ENCODE measurements at places on chromosomes 1 and 21.

DNA sequence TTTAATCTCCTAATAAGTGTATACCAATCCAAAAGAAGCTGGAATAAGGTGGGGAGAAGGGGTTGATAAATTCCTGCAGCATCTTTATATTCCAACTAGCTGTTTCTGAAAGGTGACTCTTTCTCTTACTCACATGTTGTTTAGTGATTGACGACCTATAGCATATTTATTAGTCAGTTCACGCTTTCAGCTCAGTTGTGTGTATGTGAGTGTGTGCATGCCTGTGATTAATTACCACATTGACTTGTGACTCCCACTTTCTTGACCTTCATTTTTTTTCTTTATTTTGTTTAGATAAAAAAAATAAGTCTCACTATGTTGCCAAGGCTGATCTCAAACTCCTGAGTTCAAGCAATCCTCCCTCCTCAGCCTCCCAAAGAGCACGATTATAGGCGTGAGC is 44.4 kb downstream of the ATP2B4 start:
- no peak for DNase-seq

- DNase-seq = no peak
Measured at GRCh38 chr1:62370594-62370993, 51.4 kb upstream of the KANK4 start.

- DNase-seq = no peak
Measured at GRCh38 chr21:46091118-46091517, 6.8 kb upstream of the COL6A2 start.

DNA sequence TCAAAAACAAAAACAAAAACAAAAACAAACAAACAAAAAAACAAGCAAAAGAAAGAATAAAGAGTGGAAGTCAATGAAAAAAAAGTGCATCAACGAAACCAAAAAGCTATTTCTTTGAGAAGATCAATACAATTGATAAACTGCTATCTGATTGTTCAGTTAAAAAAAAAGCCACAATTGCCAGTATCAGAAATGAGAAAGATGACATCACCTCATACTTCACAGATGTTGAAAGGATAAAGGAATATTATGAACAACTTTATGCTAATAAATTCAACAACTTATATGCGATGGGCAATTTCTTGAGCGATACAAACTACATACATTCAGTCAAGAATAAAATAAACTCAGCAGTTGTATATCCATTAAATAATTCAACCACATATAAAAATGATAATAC is 2.2 kb upstream of the LRRC3 start:
- DNase-seq = no peak

DNA sequence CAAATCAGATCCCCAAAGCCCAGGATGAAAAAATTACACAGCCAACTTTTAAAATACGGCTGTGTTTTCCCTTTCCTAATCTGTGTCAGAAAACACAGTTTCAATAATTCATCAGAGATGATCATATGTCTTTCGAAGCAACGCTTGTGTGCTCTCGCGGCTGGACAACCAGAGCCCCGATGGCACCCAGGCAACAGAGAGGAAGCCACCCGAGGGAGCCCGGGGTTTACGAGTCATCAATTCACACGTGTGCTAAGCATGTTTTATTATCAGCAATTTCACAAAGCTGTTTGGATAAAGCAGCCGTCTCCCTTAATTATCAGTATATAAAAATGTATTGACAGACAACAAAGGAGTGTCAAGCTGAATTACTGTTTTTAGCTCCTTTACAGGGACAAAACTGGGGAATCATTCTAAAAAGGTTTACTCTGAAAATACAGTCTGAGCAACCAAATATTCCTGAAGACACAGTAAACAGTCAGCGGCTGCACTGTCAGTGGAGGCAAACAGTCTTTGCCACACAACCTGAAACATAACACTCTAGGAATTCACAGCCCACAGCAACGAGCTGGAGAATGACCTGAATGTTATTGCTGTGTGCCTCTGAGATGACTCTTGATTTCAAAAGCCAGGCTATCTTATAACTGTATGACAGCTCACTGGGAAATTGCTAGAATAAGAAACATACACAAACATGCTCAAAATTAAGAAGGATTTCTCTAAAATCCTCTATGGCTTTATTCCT is 201.0 kb downstream of the SIPA1L2 start:
- no peak for DNase-seq

- no peak for DNase-seq
Measured at GRCh38 chr1:169113613-169114119, 7.2 kb downstream of the ATP1B1 start.

- no peak for DNase-seq
Measured at GRCh38 chr1:1542766-1543705, 2.6 kb upstream of the TMEM240 start.

DNA sequence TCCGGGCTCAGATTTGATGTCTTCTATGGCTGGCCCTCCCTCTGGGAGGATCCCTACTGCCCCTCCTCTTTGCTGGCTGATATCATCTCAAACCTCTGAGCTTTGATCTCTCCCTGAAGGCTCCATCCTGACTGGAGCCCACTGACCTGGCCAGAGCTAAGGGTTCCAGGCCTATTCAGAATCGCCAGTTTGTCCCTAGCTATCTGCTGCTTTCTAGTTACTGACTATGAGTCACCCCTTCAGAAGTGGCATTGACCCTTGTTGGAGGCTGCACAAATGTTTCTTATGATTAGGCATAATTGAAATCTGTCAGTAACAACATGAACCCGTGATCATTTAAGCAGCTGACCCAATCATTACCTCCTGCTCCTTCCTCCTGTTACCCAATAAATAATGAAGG is 87.1 kb downstream of the ABCA4 start:
- DNase-seq = no peak

GRCh38 chr1:26666855-26667254 is 29.0 kb upstream of the ARID1A start:
- no peak for DNase-seq

DNA sequence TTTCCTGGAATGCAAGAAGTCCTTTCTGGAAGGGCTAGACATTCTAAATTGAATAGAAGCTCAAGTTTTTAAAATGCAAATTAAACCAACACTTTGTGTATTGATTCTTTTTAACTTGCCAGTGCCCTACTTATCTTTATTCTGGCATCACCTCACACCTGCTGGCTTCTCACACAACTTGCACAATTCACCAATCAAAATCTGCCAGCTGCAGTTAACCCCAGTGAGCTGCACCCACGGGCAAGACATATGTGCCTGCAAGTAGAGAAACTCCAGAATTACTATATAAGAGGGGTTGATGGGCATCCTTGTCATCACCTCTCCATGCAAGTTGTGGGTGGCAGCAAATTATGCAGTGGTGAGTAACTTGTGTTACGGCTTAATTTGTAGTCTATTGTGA is 11.7 kb upstream of the PLPPR4 start:
- DNase-seq = no peak

GRCh38 chr1:243938208-243938607 is 88.2 kb upstream of the AKT3 start:
- DNase-seq = no peak

DNA sequence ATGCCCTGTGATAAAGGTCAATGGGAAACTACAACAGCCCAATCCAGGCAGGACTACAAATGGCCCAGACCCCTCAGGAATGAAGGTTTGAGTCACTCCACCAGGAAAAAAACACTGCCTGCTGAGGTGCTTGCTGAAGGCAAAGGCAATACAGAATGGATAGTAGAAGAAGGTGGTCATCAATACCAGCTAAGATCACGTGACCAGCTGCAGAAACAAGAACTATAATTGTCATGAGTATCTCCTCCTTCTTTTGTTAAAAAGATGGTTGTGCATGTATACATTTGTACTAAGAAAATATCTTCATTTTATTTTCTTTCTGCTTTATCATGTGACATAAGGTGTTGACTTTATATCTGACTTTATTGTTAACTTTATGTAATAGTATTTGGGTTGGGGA is 23.4 kb upstream of the ZNF644 start:
- DNase-seq = no peak
